ENCODE measurements at places on chromosomes 3 and 15. TPM values are rescaled to one million over a fixed set of nuclear protein-coding genes. Genes with fewer than 3 reads are reported as not detected.

The CNTN3 gene
- total RNA-seq: 0.84 TPM

The ERC2 gene
- total RNA-seq: 0.14 TPM

The C3orf22 gene
- not detected for total RNA-seq

The FBXO40 gene
- total RNA-seq: not detected

The MRPS22 gene
- 98.8 TPM for total RNA-seq

The GCSAM gene
- total RNA-seq: not detected

The CEMIP gene
- total RNA-seq: 0.87 TPM

The CPEB1 gene
- 1.6 TPM for total RNA-seq

The FBXL22 gene
- total RNA-seq: not detected

The SCG3 gene
- not detected for total RNA-seq

The NDN gene
- total RNA-seq: 1.0 TPM

The ZNF660 gene
- 0.12 TPM for total RNA-seq

The AP3B2 gene
- 0.89 TPM for total RNA-seq

The SOX14 gene
- not detected for total RNA-seq

The MITF gene
- 3.3 TPM for total RNA-seq

The IMPG2 gene
- not detected for total RNA-seq

The IL5RA gene
- not detected for total RNA-seq

The SLC51B gene
- 0.75 TPM for total RNA-seq

The SMCO1 gene
- not detected for total RNA-seq

The ARGFX gene
- not detected for total RNA-seq

The STIMATE gene
- total RNA-seq: 5.6 TPM

The CFAP100 gene
- total RNA-seq: not detected

The TF gene
- not detected for total RNA-seq

The LRTM1 gene
- not detected for total RNA-seq

The KNG1 gene
- total RNA-seq: not detected

The SYNM gene
- 15.1 TPM for total RNA-seq

The TUSC7 gene
- total RNA-seq: not detected

The SAMD7 gene
- total RNA-seq: not detected

The LRRIQ4 gene
- 0.10 TPM for total RNA-seq

The PLIN1 gene
- 0.52 TPM for total RNA-seq

The FBXO45 gene
- total RNA-seq: 22.0 TPM

The ARNT2 gene
- 0.78 TPM for total RNA-seq

The ANKRD63 gene
- not detected for total RNA-seq

The PYGO1 gene
- total RNA-seq: 13.0 TPM

The HERC2 gene
- 32.7 TPM for total RNA-seq

The DHX30 gene
- total RNA-seq: 69.4 TPM

The ERICH6 gene
- total RNA-seq: not detected

The FBLN2 gene
- not detected for total RNA-seq

The ALG1L2 gene
- not detected for total RNA-seq

The INSYN1 gene
- 0.02 TPM for total RNA-seq

The CCDC13 gene
- total RNA-seq: 0.87 TPM

The DNASE1L3 gene
- not detected for total RNA-seq

The ZNF501 gene
- total RNA-seq: 3.8 TPM

The C2CD4A gene
- 0.63 TPM for total RNA-seq

The CISH gene
- total RNA-seq: 0.20 TPM

The TMEM207 gene
- not detected for total RNA-seq

The LCTL gene
- not detected for total RNA-seq

The SPATA12 gene
- total RNA-seq: 0.12 TPM

The TNFSF10 gene
- total RNA-seq: 0.12 TPM

The ZCWPW2 gene
- total RNA-seq: 0.29 TPM

The NOX5 gene
- 0.23 TPM for total RNA-seq

The ACVR2B gene
- 5.1 TPM for total RNA-seq

The CD276 gene
- 30.2 TPM for total RNA-seq

The IL20RB gene
- 8.8 TPM for total RNA-seq

Measured in NCI-H460 (cell line).